NCI-H1048 (cell line): ENCODE measurements at places on chromosomes 4 and X.

DNA sequence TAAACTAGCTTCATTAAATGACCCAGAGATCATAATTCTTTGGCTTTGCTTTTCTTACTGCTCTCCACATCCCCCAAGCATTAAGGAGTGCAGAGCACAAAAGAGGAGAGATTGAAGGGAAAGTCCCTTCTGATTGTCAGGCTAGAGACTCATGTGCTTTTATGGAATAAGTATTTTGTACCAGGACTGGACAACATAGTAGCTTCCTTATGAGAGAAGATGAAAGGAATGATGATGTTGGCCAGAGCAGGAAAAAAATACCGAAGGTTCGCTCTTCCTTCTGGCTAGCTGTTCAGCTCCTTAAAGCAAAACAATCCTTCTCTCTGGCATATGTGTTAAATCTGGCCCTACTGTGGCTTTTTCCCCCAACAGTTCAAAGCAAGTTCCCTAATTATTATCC lies 53.1 kb downstream of the HOPX start:
- DNase-seq = no peak

GRCh38 chr4:89358935-89359638 lies 51.5 kb upstream of the GPRIN3 start:
- no peak for DNase-seq

DNA sequence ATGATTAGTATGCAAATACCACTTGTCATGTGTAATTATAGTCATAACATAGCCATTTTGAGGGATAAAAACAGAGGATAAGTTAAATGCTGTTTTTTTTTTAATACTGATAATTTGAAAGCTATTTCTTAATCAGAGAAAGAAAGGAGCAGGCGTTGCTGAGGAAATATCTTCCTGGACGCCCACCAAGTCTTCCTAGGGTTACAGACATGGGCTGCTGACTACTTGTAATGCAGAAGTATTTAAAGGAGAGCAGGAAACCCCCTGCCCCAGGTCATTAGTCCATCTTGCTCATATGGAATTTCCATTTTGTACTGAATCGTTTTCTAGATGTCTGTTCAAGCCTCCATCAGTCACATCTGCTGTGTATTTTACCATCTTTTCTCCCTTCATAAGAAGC lies 176.2 kb downstream of the ADGRL3 start:
- DNase-seq = no peak

DNA sequence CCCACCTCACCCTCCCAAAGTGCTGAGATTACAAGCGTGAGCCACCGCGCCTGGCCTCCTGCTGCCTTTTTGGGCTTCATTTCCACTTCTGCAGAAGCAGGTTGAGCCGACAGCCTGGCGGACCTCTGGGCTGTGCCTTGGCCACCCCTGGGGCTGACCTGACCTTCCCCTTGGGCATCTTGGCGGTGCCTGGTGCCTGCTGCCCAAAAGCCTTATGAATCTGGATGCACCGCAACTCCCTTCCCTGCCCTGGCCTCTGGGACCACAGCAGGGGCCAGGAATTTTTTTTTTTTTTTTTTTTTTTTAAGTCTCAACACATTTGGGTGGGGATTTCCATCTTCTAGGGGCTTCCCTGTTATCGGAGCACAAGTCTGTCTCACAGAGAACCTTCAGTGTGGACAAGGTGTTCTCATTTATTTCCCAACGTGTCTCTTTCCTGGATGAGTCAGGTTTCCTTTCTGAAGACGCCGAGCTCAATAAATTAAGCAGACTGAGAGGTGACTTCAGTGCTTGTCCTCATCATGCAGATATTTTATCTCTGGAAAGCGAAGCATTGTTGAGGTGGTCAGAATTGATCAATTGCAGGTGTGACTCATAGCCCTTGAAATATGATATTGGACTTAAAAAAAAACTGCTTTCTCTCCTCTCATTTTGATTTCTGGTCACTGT lies 79.7 kb downstream of the SHROOM2 start:
- no peak for DNase-seq

DNA sequence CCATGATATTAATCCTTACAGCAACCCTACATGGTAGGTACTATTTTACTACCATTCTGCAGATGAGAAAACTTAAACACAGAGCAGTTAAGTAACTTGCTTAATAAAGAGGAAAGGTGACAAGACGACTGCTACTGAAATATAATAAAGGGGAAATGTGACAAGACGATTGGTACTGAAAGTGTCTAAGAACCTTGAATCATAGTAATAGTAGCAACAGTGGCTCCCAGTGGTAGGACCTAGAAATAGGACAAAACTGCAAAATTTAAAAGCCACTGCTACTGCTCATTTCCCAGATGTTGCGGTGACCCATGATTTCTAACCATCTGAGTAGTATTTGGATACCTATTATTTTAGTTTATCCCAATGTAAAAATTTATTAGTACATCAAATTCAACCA lies 89.5 kb downstream of the TASL start:
- no peak for DNase-seq

DNA sequence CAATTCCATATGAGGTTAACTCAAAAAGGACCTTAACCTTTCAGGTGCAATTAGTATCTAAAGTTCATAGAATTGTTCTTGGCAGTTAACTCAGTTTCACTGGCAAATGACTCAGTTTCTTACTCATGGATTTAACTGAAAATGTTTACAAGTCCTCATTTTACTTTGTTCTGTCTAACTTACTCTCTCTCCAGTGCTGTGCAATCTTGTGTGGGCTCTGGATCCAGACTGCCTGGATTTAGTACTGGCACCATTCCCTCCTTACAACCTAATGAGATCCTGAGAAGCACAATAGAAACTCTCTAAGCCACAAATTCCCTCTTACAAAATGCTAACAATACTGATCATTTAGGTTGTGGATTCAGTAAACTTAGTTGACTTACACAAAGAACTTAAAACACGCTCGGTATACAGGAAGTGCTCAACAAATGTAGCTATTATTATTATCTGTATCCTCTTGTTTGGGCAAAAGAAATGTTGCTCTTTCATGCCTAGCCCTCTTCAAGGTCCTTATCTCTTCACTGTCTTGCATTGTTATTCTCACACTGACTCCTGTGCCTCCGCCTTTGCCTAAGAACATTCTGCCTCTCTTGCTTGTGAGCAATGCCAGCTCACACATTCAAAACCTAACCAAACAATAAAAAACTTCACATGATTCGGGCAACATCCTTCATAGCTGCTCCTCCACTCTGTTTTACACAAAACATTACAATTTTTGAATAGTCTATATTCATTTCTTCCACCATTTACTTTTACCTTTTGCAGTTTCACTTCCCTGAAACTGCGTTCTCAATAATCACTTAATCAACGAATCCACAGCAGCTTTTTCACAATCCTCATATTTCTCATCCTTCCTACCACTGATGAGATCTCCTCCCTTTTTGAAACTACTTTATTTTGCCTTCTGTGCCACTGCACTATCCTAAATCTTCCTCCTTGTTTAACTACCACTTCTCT lies 91.8 kb downstream of the PDE5A start:
- DNase-seq = no peak

GRCh38 chr4:8015512-8015911 lies 75.9 kb upstream of the AFAP1 start:
- no peak for DNase-seq

DNA sequence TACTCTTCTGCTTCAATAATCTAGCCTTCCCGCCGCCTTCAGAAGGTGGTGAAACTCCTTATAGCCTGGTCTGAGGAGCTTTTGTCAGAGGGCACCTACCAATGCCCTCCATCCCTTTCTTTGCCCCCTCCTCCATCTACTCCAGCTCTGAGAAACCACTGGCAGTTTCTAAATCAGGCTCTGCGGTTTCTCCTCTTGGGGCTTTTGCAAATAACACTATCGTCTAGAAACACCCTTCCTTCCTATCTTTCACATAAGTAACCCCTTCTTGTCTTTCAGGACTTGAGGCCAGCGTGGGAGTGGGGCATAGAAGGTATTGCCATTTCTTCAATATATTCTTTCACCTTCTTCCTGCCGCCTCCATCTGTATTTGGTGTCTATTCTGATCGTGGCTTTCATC lies 1.2 kb upstream of the EFHC2 start:
- DNase-seq = no peak

DNA sequence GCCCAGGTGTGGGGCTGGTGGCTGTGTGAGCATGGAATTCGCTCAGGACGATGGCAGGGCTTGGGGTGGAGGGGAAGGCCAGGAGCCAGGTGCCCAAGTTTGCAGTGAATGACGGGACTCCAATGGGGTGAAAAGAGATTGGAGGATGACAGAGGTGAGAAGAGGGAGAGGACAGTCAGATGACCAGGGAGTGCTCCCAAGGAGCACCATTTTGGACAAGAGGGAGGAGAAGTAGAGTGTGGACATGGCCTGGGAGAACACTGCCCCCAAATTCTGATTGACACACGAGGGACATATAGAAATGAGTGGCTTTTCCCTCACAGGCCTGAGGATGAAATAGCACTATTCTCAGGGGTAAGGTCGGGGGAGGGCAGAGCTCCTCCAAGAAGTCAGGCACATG lies 6.7 kb downstream of the MRFAP1 start:
- no peak for DNase-seq

DNA sequence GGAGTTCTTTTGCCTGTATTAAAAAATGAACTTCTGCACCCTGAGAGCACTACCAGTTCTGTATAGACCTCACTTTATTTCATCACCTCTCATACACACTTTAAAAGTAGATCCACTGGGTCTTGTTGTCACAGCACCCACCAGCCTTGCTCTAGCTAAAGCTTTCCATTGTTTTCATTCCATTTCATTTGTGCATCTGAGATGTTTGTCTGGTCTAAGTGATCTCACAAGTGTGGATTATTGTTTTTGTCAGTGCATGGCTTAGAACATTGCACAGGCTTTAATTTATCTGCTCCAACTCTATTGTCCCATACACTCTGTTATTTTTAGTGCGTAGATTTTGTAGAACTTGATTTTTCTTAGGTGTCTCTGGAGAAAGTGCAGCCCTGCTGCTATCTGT lies 1157.5 kb upstream of the PABPC4L start:
- DNase-seq = no peak

DNA sequence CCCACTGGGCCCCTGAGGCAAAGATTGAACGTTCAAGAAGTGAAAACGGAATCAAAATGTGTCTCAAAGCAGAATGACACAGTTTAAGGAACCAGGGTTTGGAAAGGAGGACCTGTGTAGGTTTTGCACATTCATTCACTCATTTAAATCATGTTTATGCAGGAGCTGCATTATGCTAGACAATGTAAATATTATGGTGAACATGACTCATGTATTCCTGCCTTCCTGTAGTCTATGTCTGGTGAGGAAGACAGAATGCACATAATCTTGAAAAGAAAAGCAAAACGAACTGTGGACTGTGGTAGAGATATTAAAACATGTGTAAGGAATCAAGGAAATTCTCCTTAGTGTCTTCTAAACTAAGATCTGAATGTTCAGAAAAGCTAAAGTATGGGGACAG lies 311.8 kb upstream of the SMIM31 start:
- no peak for DNase-seq

GRCh38 chr4:3158841-3159240 lies 84.4 kb downstream of the HTT start:
- DNase-seq = no peak

DNA sequence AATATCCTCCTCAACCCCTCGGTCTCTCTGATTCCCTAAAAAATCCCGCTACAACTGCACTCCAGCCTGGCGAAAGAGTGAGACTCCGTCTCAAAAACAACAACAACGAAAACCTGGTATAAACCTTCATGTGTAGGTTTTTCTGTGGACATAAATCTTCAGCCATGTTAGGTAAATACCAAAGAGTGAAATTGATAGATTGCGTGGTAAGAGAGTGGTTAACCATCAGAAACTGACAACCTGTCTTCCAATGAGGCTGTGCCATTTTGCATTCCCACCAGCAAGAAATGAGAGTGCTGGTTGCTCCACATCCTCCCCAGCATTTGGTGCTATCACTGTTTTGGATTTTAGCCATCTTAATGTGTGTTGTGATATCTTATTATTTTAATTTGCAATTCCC lies 10.9 kb downstream of the TBC1D19 start:
- DNase-seq = no peak

DNA sequence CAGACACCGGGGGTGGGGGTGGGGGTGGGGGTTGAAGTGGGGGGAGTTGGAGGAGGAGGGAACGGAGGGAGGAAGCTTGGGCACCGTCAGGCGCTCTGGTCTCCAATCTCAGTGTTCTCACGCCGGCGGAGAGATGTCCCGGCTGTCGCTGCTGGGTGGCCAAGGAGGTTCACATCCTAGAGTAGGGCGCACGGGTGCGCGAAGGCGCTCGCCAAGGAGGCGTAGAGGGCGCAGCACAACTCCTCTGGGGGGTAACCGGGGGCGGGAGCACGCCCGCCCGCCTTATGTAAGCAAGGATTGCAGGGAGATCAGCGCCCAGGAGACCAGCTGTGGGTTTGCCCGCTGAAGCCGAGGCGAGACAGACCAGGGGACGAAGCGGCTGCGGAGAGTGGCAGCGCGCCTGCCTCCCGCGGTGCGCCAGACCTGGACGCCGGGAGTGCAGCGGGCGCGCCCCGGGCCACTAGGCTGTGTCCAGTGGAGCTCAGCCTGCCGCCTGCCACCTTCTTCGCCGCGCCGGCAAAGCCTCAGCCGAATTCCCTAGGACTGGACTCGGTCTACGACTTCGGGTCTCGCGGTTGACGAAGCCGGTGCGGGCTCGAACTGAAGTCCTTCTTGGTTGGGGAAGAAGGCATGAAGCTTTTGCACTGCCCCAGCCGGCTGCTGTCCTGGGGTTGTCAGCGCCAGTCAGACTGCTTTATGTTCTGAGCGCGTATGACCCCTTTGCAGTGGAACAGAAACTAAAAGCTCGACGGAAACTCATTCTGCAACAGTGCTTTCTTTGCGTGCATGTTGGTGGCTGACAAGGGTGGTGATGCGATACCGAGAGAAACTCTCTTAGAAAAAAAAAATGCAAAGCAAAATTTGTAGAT lies 707 bp upstream of the UNC5C start:
- no peak for DNase-seq

DNA sequence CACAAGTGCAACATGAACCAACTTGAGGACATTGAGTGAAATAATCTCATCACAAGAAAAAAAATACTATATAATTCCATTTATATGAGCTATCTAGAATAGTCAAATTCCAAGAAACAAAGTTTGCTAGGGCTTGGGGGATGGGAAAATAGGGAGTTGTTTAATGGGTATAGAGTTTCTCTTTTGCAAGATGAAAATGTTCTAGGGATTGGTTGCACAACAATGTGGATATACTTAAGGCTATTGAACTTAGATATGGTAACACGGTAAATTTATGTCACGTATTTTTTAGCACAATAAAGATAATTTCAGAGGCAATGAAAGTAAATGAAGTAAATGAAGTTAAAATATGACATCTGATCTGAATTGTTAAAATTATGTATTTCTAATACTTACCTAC lies 7.9 kb downstream of the MFSD8 start:
- DNase-seq = no peak

DNA sequence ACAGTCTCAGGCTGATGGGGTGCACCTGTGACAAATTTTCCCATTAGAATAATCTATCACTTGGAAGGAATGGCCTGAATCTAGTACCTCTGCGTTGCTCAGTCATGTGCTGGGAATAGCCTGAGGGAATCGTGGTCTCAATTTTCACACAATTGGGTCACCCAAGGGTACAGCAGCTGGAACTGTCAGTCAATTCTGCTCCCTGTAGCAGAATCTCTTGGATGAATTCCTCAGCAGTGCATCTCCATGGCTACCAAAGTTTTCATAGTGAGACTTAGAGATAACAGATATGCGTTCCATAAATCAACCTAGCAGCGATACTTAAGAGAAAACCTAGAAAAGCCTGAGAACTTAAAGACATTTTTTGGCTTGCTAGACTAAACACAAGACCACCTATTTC lies 288.7 kb upstream of the CTSO start:
- DNase-seq = no peak

- DNase-seq = no peak
Measured at GRCh38 chrX:68908071-68908470, 79.2 kb downstream of the EFNB1 start.

- DNase-seq = no peak
Measured at GRCh38 chr4:43564107-43564506, 671.6 kb downstream of the GRXCR1 start.

- DNase-seq = no peak
Measured at GRCh38 chrX:40845331-40845911, 110.1 kb upstream of the MED14 start.
